ELR (cell line): ENCODE measurements at places on chromosomes 5 and 9.
A peak's percentile ranks its signal among the peaks of the same experiment; 100 is the strongest.

- DNase-seq: peak; percentile 19
Observed at GRCh38 chr5:12691330-12691729, 787.1 kb upstream of the CTNND2 start.

DNA sequence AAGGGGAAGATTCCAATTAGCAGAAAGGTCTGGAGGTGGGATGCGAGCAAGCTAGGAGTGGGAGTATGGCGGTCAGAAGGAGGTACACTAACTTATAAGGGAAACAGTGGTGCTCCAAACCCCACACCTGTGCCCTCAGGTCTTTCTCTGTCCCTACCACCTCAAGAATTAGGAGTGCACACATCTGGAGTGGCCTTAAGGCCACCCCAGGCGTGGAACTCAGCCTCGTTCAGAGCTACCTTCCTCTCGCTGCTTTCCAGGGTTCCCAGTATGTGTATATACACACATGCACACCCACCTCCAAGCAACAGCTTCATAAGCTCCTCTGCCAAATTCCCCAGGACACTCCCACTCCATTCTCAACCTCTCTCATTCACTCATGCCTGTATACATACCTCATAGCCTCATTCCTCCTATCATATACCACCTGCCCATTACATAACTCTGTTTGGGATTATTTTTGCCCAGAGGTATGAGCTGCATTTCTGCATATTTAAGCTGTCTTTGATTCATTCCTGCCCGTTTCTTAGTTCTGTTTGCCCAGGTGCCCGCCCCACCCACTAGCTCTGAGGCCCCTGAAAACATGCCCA, 118.7 kb downstream of the PSD2 start:
- DNase-seq: no peak

- DNase-seq: no peak
Observed at GRCh38 chr5:160020964-160021363, 12.0 kb downstream of the TTC1 start.

- no peak for DNase-seq
Observed at GRCh38 chr5:54756301-54756700, 229.1 kb downstream of the ESM1 start.

DNA sequence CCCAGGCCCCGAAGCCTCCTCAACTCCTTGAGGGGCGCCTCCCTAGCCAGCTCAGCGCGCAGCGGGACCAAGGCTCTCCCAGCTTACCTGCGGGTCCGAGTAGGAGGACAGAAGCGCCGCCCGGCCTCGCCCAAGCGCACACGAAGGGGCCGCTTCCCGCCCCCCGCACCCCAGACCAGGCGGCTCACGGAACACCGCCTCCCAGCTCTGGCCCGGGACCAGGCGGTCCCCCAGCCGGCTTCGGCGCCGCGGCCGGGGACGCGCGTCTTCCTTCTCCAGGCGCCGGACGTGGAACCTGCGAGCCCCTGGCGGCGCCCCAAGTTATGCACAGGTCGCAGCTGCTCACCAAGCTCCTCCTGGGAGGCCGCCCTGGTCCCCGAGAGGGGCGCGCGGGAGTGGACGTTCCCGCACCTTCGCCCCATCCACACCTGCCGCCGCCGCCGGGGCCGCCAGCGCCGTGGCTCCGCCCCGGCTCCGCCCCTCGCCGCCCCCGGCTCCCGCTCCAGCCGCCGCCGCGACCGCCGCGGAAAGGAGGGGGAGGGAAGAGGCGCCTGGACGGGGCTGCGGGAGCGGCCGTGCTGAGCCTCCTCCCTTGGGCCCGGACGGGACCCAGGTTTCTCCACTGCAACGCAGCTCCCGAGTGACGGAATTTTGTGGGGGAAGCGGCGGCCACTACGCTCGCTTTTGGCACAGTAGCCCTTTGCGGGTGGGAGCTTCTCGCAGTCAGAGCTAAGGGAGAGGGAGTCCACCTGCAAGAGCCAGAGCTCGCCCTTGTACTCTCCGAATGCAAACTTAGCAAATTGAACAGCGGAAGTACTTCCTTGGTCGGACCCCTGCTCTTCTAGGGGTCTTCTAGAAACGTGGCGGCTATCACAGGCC, 77.5 kb upstream of the IFNE start:
- DNase-seq: peak; percentile 84

DNA sequence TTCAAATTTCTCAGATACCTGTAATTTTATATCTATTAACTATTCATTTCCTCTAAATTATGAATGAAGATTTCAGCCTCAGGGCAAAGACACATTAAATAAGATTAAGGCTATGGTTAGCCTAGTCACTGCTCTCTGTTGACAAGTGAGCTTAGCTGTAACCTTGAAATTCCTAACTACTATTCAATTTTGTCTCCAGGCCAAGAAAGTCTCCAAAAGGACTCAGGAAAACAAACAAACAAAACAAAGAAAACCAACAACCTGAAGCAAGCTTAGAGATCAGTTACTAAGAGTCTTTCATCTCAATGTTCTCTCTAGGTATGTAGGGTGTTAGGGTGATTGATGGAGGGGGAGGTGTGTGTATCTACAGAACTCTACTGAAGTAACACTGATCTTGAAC, 9.6 kb upstream of the CTNNAL1 start:
- DNase-seq: no peak
